ENCODE measurements at places on chromosomes 5 and 9.

GRCh38 chr5:31725996-31726395 is 87.1 kb downstream of the PDZD2 start:
- no peak for DNase-seq

GRCh38 chr9:28487561-28487960 is 914.3 kb upstream of the C9orf72 start:
- DNase-seq, result no peak

DNA sequence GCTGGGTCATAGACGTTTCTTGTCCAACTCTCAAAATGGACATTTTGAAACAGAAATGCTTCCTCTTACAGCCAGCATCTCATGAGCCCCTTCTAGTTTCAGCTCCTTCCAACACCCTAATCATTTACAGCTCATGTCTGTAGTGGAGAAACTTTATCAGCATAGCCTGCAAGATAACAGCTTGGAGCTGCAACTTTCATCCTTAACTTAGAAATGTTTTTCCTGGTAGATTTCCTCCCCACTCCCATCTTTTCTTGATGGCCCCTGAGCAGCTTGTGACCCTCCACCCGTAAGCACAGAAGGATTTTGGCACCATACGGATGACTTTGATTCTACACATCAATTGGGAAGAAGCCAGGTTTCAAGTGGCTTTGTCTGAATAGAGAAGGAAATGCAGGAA is 53.5 kb upstream of the TGFBR1 start:
- no peak for DNase-seq

- no peak for DNase-seq
Measured at GRCh38 chr5:54009828-54010227, 300.5 kb downstream of the ARL15 start.

GRCh38 chr9:38287420-38287985 is 105.0 kb upstream of the ALDH1B1 start:
- no peak for DNase-seq

- no peak for DNase-seq
Measured at GRCh38 chr9:95764533-95765319, 110.8 kb upstream of the ERCC6L2 start.

DNA sequence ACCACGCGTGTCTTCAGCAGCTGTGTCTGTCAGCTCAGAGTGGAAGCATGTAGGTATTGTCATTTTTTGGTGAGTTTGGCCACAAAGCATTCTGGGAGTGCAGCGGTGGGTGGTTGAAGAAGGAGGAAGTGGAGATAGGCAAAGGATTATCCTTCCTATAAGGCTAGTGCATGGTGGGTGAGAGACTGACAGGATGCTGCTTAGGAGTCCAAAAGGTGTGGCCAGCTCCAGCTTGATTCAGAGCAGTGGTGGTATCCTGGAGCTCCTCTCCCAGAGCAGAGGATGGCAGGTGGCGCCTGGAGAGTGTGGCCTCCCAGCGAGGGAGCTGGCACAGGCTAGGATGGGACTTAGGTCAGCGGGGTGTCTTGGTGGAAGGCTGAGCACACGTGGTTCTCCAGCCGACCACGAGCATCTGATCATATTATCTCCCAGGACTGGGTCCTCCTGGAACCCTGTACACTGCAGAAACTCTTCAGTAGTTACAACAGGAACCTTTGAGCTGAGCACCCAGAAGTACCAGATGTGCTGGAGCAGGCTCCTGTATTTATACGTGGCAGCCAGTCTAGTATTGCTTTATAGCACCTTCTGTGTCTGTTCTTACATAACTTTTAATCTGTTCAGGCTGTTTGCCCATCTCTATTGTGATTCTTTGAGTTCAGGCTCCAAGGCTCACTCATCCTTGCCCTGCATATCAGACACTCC is 29.6 kb downstream of the MAML1 start:
- peak; percentile 82 for DNase-seq

GRCh38 chr5:54620141-54620933 is 102.8 kb downstream of the SNX18 start:
- DNase-seq, result no peak

GRCh38 chr9:127525401-127526188 is 74.3 kb downstream of the LRSAM1 start:
- no peak for DNase-seq

DNA sequence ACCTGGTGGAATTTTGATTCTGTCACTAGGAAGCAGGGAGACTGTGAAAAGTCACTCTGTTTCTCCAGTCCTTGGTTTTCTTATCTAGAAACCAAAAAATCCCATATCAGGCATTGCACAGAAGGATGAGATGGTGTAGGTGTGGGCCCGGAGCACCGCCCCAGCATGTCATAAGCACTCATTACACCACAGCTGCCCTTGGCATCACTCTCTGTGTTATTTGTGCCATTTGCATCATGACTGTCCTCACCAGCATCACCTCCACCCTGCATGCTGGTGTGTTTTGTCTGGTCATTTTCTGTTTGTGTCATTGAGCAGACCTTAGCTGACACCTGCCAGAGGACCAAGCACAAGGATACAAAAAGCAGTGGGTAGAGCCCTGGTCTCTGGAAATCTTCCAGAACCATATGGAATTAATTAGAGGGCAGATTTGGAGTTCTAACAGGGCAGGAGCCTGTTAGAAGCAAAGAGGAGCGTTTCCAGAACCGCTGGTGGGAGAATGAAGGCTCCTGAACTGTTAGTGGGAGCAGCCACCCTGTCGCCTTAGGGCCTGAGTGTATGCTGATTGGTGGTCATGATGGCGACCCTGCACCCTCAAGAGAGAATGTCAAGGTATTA is 99.3 kb downstream of the AMBP start:
- no peak for DNase-seq

DNA sequence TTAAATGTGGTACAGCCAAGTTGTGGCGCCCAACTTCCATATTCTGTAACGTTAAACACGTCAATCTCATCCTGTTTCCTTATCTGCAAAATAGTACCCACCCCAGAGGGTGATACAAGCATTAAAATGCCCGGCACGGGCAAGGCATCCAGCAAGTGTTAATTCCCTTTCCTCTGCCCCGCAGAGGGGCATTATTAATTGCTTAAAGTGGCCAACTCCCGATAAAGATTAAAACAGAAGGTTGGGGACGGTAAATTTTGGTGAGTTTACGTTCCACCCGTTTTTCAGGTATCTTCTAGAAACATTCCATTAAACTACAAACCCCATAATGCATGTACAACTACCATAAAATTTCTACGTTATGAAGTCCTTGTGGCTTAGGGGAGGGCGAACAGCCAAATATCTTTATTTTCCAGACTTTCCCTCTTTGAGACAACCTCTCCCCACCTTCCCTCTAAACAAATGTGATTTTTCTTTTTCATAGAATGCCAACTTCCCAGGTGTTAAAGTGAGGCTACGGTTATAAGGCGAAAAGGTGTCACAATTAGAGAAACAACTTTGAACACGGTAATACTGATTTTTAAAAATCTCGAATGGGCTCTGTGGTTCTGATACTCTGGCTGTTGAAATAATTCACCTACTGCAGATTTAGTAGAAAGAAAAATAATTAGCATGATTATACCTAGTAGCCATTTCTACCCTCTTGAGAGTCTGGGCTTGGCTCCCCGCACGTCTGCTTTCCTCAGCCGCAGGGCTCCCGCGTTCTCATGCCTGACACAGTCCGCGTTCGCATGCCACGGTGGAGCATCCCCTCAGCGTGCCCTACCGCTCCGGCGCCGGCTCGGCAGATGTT is 1.2 kb upstream of the GPBP1 start:
- DNase-seq, result no peak

GRCh38 chr5:103375350-103375749 is 116.8 kb downstream of the MACIR start:
- no peak for DNase-seq

GRCh38 chr5:100479079-100479688 is 56.0 kb upstream of the FAM174A start:
- peak; percentile 49 for DNase-seq

GRCh38 chr9:133679056-133679455 is 42.9 kb downstream of the DBH start:
- no peak for DNase-seq

GRCh38 chr9:107819772-107820565 is 330.4 kb upstream of the KLF4 start:
- DNase-seq, result peak; percentile 78

DNA sequence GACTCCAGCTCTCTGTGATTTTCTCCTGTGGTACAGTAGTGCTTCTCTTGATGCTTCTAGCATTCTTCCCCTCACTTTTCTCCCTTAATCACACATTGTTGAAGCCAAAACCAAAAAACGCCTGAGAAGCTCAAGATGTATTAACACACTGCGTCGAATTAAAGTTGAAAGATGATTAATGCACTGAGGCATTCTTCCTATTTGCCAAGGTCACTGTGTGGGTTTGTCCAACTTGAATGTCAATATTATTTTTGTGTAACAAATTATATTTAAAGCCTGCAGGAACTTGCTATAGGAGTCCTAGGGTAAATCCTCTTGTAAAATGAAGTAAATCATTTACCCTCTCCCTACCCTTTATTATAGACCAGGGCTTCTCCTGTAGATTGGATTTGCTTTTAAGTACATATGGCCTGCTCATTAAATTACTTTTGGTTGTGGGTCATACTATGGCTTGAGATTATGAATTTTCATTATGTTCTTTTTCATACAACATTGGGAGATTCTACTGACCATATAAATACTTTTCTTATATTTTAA is 68.1 kb downstream of the GDA start:
- no peak for DNase-seq

DNA sequence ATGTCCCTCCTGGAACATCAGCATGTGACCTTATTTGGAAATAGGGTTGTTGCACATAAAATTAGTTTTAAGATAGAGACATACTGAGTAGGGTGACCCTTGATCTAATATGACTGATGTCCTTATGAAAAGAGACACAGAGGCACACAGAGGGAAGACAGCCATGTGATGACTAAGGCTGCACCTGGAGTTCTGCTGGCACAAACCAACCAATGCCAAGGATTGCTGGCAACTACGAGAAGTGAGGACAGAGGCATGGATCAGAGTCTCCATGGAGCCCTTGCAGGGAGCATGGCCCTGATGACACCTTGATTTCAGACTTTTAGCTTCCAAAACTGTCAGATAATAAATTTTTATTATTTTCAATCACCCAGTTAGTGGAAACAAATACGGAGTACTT is 101.9 kb downstream of the FBXL7 start:
- DNase-seq, result no peak

GRCh38 chr5:93995126-93995621 is 253.8 kb upstream of the POU5F2 start:
- no peak for DNase-seq

DNA sequence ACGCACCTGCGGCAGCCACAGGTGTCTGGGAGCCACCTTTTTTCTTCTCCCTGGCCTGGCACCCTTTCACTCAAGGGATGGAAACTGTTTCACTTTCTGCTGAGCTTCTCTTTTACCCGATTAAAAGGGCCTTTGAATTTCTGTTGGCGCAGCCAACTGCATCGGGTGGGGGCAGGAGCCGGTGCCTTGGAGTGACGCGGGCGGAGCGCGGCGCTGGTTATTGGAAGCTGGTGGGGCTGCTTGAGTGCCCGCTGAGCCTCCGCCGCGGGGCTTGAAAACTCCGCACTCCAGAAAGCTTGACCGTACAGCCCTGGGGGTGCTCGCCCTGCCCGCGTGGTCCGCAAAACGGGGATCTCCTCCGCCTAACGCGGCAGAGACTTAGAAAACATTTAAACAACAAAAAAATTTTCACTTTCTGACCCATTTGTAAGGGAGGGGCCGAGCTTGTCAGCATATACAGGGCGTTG is 52.0 kb upstream of the TJP2 start:
- peak; percentile 65 for DNase-seq

DNA sequence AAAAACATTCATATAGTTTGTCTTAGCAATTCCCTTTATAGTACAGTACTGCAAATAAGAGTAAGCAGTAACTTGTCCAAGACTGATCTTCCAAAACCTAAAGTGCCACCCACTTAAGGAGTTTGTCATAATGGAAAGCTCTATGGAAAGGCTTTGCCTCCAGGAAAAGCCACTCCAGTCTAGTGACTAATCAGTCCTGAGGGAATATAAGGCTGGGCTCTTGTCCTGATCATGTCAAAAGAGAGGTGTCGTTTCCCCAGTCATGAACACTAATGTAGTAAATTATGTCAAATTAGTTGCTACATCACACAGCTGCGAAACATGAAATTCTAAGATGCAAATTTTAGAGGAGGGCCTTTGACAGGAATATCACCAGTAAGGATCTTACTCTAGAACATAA is 271.6 kb downstream of the GABRB2 start:
- no peak for DNase-seq

DNA sequence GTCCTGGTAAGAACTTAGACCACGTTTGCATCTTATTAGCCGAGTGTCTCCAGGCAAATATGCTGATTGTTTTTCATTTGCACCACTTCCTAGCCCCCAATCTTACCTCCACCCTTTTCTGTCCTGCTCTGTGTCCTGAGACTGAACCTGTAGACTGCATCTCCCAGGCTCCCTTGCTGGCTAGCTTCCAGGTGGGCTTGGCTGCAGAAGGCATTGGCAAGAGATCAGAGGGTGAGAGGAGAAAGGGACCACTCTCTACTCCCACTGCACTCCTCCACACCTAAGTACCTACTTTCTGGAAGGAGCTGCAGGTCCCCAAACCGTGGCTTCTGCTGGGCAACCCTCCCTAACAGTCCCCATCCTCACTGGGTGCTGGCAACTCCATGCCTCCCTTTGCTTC is 59.9 kb upstream of the XPA start:
- no peak for DNase-seq

DNA sequence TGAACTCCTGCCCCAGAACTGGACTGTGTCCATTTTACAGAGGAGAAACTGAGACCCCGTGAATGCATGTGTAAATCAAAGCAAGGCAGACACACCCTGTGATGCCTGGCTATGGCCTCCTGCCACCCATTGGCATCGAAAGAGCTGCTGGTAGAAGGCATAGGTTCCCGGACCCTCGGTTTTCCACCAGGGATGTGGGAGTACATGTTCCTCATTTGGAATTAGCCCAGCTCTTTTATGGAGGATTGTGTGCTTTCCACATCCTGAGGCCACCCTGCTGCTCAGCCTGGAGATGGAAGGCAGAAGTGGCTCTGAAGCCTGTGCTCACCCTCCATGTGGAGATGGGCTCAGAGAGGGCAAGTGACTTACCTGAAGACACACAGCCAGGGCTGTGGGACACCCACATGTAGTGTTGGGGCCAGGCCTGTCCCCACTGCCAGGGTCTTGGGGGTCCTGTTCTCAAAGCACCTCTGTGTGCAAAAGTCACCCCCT is 2.8 kb downstream of the SUSD3 start:
- DNase-seq, result no peak

GRCh38 chr5:150527038-150527437 is 19.1 kb downstream of the NDST1 start:
- DNase-seq, result no peak

GRCh38 chr5:132895719-132896305 is 22.3 kb downstream of the LEAP2 start:
- DNase-seq, result no peak

DNA sequence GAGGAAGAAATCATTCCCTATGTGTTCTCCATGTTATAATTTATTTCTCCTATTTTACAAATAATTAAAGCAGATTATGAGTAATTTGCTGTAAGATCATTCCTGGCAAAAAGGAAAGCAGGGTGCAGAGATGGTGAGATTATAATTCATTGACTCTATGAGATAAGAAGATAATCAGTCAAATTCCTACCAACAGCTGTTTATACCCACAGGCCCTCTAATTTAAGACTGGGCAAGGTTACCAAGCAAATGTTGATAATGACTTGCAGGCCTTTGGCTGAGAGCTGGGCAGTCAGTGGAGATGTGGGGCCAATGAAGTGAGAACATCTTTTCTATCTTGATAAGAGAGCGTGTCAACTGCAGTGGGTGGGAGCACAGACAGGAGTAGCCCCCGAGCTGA is 222.7 kb downstream of the ICE1 start:
- no peak for DNase-seq

GRCh38 chr5:126805063-126805462 is 28.1 kb downstream of the LMNB1 start:
- no peak for DNase-seq
